Sigmoid colon (tissue), 7 donors: ENCODE measurements at places on chromosomes 1 and 21. TPM values are rescaled to one million over a fixed set of nuclear protein-coding genes. Genes with fewer than 3 reads are reported as not detected.

DNA sequence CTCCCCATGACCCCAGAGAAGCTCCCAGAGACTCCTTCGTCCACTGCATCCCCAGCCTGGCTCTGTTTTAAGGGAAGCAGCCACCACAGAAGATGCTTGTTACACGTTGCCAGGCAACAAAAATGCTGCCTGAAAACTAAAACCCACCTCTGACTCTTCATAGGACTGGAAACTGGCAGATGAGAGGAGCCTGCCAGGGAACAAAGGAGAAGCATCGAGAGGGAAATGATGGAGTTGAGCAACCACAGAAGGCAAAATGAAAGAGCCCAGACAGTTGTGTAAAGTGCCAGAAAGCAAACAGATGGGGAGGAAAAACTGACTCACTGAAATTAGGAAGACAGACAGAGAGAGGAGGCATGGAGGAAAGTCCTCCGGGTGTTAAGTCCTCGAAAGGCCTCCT, 118.4 kb downstream of the KCNN3 start:
- peak; percentile 83 for DNase-seq

GRCh38 chr1:20654104-20654690, 7.0 kb downstream of the DDOST start:
- DNase-seq = peak; percentile 74

Gene FAM43B
- total RNA-seq = 1.7 TPM

Gene C8B
- total RNA-seq = not detected
